Endodermal cell (in vitro differentiated cells): ENCODE measurements at places on chromosomes 6 and 20. TPM values are rescaled to one million over a fixed set of nuclear protein-coding genes. Genes with fewer than 3 reads are reported as not detected.

Gene WFDC5
- not detected in 2 replicates for total RNA-seq

Gene HTR1E
- 3.5 to 5.6 TPM (median 3.6 TPM) in 3 replicates for total RNA-seq

Gene THEMIS
- not detected in 3 replicates for total RNA-seq

Gene NRSN2
- total RNA-seq: 16.6 to 38.4 TPM (median 38.4 TPM) in 3 replicates

Gene HLA-DMB
- total RNA-seq: 0.54 to 1.8 TPM (median 1.4 TPM) in 3 replicates

Gene NR2E1
- total RNA-seq: not detected in 3 replicates

Gene SNRPB2
- 73.0 to 90.3 TPM (median 89.2 TPM) in 3 replicates for total RNA-seq

Gene RSPH3
- 6.8 and 7.4 TPM in 2 replicates for total RNA-seq

Gene LY86
- total RNA-seq: not detected in 3 replicates

Gene AKAP12
- 27.3 and 28.9 TPM in 2 replicates for total RNA-seq

Gene ZSCAN23
- total RNA-seq: 4.7 to 7.1 TPM (median 6.7 TPM) in 3 replicates

Gene TMEM242
- total RNA-seq: 8.6 and 11.7 TPM in 2 replicates

Gene RSPO4
- 3.3 to 4.6 TPM (median 3.8 TPM) in 3 replicates for total RNA-seq

Gene RAB44
- not detected in 2 replicates for total RNA-seq

Gene SNAI1
- total RNA-seq: 10.2 and 10.6 TPM in 2 replicates
